ENCODE measurements at places on chromosomes 6 and 20.

GRCh38 chr20:18578581-18578980 is 9.3 kb upstream of the DTD1 start:
- DNase-seq, result no peak

- DNase-seq, result no peak
Measured at GRCh38 chr6:12578751-12579150, 137.8 kb upstream of the PHACTR1 start.

- no peak for DNase-seq
Measured at GRCh38 chr6:119310486-119311036, 39.0 kb downstream of the MAN1A1 start.

DNA sequence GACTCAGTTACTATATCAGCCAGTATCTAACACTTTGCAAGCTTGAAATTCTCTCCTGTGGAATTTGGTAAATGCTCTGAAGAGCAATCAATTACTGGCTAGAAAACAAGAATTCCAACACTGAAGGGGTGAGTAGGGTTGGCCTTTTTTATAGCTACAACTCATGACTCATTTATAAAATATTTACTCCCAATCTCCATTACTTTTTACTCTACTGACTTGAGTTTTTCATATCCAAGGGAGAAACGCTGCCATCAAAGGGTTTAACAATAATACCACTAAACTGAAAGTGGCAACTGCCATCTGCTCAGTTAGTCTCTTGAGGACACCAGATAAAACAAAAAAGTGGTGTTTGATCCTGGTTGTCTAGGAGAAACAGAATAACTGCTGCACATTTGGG is 203.1 kb downstream of the UBE3D start:
- peak; percentile 18 for DNase-seq

DNA sequence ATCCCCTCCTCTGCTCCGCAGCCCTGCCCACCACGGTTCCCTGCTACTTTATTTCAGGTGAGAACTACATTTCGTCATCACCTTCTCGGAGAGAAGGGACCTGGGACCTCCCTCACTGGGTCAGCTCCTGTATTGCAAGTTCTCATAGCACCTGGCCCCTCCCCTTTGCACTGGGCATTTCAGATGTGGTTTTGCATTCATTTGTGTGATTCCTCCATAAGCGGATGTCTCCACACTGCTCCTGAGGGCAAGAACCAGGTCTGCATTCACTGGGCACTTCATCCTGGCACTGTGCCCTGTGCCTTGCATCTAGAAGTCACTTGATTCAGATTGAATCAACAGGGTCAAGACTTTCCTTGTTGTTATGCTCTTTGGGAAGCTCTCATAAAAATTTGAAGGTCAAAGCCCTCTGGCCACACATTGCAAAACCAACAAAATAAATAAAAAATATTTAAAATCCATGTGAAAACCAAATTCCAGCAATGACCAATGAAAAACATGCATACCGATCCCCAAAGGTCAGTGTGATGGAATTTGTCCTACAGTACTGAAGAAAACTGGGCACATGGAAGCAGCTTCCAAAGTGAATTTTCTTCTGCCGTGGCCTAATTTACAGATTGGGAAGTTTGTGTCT is 89.1 kb upstream of the F13A1 start:
- DNase-seq, result no peak

- DNase-seq, result no peak
Measured at GRCh38 chr6:3292431-3293197, 33.9 kb downstream of the PSMG4 start.

GRCh38 chr6:435441-436307 is 44.1 kb downstream of the IRF4 start:
- no peak for DNase-seq

DNA sequence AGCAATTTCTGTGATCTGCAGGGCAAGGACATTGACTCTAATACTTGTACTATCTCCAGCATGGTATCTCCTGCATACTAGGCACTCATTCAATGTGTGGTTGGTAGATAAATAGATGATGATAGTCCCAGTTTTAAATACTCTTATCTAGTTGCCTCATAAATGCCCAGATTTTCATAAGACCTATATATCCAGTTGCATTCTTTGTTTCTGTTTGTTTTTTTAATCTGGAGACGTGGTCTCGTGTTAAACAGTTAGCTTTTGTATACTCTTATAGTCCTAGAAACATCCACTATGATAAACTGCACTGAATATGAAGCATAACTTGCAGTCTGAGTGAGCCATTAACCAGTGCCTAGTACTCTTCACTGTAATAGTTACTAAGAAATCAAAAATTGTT is 35.5 kb upstream of the SUMO4 start:
- DNase-seq, result no peak

- DNase-seq, result peak; percentile 25
Measured at GRCh38 chr6:132746048-132746447, 11.7 kb downstream of the VNN2 start.

DNA sequence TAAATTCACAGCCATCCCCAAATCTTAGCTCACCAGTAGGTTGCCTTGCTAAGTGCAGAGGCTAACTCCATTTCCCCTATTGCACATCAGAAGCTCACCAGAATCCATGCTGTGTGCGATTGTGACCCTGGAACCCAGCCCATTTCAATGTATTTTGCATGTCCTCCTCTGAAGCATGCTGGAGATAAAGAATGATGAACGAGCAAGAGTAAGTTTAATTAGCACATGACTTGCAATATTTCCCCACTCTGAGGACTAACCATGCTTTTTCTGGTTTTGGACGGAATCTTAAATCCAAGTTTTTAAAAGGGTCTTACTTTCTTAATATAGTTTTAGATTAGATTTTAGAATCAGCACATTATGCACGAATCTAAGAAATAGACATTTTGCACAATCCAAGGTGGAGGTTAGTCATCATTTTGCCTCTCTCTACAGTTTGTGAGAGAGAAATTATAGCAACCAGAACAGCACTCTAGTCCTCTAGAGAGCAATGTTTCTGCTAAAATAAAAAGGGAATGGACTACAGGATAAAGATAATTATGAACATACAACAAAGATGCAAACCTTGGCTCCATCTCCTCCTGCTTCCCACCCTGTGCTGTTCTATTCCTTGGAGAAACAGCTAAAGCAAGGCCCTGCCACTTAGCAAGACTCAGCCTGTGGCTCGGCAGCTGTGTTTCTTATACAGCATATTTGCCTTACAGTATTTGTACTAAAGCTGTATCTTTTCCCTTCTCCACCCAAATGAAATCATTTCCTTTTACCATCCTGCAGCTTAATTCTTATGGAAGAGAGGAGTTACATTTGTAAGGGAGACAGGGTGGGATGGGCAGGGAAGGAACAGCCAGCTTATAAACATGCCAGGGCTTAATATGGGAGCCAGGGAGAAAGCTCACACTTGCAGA is 24.9 kb upstream of the LAMA4 start:
- no peak for DNase-seq

DNA sequence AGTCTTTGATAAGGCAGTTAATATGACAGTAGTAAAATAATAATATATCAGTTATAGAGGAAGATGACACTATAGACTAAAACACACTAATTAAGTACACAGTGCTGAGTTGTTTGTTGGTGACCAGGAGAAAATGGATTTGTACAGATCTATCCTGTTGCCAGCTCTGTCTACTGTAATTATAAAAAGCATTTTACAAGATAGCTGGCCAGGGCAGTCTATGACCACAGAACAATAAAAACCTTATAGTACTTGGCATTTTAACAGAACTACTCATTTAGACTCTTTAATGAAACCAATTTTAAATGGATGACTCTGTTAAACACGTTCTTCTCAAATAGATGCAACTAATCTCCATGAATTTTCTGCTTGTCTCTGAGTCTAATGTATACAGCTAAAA is 367.5 kb downstream of the BTBD9 start:
- no peak for DNase-seq

DNA sequence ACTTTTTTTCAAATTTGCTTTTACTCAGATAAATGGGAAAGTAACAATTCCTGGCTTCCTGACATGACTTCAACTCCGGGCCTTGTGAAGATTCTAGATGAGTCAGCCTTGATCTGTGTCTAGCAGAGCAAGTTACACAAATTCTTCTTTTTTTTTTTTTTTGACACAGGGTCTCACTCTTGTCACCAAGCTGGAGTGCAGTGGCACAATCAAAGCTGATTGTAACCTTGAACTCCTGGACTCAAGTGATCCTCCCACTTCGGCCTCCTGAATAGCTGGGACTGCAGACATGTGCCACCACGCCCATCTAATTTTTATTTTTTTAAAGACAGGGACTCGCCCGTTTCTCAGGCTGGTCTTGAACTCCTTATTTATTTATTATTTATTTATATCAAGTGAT is 7.3 kb upstream of the ARHGAP18 start:
- DNase-seq, result peak; percentile 57

GRCh38 chr6:105678516-105678915 is 275.6 kb upstream of the PREP start:
- DNase-seq, result peak; percentile 3

DNA sequence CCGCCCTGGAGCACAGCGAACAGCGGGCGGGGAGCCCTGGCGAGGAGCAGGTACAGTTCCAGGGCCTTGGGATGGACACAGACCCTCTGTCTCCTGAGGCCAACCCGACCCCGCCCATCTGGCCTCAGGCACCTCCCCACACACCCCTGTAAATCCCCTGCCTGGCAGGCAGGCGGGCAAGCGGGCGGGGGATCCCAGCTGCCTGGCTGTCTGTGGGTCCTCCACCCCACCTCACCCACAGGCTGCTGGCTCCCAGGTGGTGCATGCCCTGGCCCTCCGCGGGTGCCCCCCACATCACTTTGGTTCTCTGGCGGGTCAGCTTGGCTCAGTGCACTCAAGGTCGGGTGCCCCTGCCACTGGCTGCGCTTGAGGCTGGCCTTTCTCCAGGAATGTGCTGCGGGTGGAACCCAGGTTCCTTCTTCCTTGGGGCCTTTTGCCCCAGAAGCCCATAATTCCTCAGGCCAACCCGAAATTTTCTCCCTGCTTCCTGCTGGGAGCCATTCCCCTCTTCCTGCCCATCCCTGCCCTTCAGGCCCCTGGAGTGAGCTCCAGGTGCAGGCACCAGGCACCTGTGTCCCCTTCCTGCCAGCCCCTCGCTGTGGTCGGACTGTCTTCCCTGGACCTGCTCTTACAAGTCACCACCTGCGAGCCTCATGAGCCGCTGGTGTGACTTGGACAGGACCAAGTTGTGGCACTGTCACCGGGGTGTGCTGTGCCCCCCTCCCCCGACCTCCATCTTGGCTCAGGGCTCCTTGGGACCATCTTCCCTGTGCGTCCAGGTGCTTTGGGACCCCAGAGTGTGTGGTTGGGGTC is 5.3 kb upstream of the TNFRSF6B start:
- no peak for DNase-seq

GRCh38 chr6:93036835-93037234 is 382.5 kb downstream of the EPHA7 start:
- no peak for DNase-seq

- peak; percentile 40 for DNase-seq
Measured at GRCh38 chr6:75600768-75601167, 912 bp upstream of the SENP6 start.

- no peak for DNase-seq
Measured at GRCh38 chr6:40588070-40588384, 863 bp upstream of the LRFN2 start.

GRCh38 chr20:51111290-51111689 is 88.4 kb upstream of the KCNG1 start:
- no peak for DNase-seq

DNA sequence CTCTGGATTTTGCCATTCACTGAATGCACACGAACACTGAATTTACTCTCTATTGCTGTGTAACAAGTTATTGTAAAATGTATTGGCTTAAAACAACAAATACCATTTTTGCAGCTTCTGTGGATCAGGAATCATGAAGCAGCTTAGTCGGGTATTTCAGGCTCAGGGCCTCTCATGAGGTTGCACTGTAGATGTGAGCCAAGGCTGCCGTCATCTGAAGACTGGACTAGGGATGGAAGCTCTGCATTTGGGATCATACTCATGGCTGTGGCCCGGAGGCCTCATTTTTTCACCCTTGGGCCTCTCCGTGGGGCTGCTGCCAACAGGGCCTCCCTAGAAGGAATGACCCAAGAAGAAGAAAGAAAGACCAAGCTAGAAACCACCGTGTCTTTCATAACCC is 492.4 kb upstream of the CDH4 start:
- no peak for DNase-seq

- no peak for DNase-seq
Measured at GRCh38 chr20:10059006-10059405, 24.2 kb downstream of the ANKEF1 start.

DNA sequence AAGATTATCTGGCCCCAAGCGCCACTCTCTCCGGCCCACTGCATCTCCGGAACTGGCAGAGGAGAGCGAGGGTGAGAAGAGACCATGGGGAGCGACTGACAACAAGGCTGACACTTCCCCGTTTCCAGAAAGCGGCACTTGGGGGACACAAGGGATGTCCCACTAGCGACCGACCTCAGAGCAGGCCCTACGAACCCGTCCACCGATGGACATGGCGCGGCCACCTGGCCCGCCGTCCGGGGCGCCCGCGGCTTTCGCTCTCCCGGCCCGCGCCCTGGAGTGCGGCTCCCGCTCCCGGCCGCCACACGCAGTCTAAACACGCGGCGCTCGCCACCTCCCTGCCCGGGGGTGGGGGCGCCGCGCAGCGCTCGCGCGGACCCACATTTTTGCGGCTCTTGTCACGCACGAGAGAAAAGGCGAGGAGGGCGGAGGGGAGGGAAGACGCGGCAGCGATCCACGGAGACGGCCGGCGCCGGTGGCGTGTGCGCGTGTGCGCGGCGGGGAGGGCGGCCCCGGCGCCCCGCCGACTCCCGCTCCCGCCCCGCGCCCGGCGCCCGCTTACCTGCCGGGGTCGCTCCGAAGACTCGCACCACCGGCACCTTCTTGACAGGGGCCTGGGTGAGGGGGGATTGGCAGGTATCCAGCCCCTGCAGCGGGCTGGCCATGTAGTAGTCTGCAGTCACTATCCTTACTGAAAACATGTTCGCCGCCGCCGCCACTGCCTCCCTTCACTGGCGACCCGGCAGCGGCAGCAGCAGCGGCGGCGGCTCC is 645 bp downstream of the REV3L start:
- peak; percentile 72 for DNase-seq

- peak; percentile 73 for DNase-seq
Measured at GRCh38 chr6:75602246-75603105, 796 bp downstream of the SENP6 start.

- DNase-seq, result peak; percentile 61
Measured at GRCh38 chr20:23078351-23079015, 7.6 kb downstream of the CD93 start.

DNA sequence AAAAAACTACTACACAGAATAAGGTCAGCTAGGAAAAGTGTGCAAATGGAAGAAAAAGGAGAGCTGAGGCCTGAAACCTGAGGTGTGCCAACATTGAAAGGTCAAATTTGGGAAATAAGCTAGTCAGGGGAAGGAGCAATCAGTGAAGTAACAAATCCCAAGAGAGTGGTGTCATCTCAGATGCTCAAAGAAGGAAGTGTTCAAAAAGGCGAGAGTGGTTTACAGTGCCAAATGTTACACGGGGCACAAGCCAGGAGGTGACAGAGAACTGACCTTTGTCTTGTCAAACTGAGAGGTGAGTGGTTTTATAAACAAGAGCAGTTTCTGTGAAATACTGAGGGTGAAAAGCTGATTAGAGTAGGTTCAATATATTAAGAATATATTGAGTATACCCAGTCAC is 83.0 kb upstream of the TCF21 start:
- DNase-seq, result no peak

DNA sequence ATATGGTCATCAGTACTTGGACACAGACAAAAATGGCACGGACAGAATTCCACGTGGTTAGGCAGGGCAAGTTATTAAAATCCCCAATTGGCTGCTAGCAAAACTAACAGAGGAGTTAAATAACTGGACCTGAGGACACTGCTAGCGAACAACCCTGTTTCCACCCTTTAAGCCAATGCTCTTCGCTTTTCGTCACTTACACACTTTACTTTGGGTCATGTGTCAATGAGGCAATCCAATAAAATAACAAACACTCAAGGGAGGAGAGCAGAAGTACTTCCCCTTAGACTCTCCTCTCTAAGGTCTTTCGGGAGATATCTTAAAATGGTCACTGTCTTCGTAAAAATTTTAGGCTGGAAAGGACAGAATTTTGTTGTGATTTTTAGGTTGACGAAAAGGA is 68.6 kb downstream of the LCA5 start:
- DNase-seq, result no peak

Data from adipocyte (in vitro differentiated cells).